ENCODE measurements at places on chromosomes 1 and 21.

GRCh38 chr21:34590520-34590919 is 24.4 kb downstream of the RCAN1 start:
- no peak for DNase-seq

DNA sequence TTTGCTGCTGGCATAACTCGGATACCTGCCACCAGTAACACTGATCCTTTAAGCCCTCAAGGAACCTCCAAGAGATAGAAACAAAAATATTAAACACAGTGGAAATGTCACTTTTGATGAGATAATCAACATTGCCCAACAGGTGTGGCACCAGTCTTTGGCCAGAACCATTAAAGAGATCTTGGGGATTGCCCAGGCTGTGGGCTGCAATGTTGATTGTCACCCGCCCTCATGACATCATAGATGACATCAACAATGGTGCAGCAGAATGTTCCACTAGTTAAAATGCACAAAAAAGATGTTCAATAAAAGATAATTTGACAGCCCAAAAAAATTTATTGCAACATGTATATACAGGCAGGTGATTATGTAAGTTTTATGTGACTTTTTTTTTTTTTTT is 20.2 kb upstream of the ZMYM1 start:
- no peak for DNase-seq

- no peak for DNase-seq
Observed at GRCh38 chr1:41512701-41513382, 28.4 kb upstream of the EDN2 start.

DNA sequence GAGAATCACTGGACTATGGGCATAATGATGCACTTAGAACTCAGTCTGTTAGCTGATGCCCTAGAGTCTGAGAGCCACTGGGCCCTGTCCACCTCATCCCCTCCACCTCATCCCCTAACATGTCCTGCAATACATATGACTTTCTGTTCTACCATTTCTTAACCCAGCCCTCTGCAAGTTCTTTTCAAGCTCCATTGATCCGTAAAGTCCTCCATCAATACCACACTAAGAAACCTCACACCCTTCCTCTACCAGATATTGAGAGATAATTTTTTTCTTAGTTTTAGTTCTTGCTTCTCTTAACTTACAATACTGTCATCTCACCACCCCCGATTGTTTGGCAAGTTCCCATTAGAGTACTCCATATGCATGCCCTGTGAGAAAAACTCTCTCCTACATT is 22.1 kb downstream of the FCRL4 start:
- DNase-seq = no peak

DNA sequence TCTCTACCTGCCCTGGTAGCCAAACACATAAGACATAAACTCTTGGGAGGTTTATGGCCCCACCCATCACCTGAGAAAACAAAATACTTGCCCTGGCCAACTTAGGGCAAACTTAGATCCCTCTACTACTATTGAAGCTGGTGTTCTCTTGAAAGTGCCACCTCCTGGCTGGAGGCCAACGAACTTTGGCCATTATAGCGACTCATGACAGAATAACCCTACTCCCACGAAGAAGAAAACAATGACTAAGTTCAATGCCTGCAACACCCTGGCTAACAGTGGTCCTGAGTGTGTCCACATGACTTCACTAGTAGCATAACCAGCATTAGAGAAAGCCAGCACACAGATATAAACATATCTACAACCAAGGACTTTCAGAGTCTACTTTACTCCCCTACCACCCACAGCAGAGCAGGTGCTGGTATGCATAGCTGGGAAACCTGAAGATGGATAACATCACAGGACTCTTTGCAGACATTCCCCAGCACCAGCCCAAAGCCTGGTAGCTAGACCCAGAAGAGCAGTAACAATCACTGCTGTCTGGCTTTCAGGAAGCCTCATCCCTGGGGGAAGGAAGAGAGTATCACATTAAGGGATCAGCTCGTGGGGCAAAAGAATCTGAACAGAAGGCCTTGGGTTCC is 81.0 kb downstream of the SLC30A10 start:
- DNase-seq = no peak

DNA sequence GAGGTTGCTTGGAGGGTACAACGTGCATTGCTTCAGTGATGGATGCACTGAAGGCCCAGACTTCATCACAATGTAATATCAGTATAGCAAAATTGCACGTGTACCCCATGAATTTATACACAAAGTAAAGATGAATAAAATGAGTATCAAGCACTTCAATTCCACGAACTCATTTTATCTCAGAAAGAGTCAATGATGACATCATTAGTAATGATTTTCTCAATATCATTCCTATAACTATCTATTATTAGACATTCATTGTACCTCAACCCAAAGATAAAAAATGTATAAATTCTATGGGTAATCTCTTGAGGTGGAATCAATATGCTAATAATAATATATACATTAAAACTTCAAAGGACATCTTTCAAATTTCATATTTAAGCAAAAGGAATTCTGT is 208.4 kb downstream of the COL11A1 start:
- no peak for DNase-seq

DNA sequence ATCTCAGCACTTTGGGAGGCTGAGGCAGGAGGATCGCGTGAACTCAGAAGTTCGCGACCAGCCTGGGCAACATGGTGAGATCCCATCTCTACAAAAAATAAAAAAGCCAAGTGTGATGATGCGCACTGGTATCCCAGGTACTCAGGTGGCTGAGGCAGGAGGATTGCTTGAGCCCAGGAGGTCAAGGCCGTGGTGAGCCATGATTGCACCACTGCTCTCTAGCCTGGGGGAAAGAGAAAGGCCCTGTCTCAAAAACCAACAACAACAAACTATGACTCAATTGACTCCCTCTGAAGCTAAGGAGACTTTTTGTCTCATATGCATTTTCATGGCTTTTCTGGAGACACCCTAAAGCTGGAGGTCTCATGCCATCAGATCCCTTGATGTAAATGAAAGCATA is 118.8 kb downstream of the CCDC185 start:
- no peak for DNase-seq

DNA sequence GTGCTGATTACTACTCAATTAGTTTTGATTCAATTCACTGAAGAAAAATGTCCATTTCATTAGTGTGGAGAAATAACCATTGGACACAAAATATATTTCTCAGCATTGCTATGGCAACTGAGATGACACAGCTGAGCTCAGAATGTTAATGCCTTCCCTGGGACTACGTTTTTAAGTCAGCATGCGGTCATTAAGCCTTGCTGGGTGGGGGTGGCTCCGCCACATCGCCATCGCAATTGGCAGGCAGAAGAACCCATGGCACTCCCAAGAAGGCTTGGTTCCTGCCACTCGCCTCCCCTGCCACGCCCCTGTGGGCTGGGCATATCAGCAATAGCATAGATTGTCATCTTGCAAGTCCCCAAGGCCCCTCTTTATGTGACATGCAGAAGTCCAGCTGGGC is 256.7 kb upstream of the CAMK1G start:
- DNase-seq = no peak

GRCh38 chr1:20358761-20359263 is 68.1 kb downstream of the VWA5B1 start:
- no peak for DNase-seq

DNA sequence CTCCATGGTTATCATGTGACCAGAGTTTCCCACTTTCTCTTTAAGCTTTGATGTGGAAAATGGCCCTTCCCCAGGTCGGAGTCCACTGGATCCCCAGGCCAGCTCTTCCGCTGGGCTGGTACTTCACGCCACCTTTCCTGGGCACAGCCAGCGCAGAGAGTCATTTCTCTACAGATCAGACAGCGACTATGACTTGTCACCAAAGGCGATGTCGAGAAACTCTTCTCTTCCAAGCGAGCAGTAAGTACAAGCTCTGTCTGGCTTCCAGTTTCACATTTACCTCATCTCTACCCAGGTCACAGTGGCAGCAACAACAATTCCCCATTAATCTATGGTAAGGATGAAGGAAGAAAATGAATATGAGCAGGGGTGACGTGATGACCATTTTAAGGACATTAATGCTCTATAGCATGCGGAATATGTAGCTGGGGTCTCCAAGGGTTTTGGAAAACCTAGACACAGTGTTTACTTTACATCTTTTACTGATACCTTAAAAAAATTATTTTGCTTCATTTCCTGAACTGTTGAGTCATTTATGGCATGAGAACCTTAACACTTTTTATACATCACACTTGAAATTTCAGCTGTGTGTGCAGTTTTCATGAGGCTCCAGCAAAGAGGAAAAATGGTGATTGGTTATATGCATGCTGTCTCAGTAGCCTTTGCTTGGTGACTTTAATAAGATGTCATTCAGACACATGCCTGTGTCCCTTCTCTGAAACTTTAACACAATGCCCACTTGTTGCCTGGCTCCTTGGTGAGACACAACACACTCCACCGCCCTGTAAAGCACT is 286.3 kb upstream of the SGIP1 start:
- DNase-seq = no peak

GRCh38 chr1:175364424-175365076 is 172.0 kb upstream of the KIAA0040 start:
- DNase-seq = no peak

DNA sequence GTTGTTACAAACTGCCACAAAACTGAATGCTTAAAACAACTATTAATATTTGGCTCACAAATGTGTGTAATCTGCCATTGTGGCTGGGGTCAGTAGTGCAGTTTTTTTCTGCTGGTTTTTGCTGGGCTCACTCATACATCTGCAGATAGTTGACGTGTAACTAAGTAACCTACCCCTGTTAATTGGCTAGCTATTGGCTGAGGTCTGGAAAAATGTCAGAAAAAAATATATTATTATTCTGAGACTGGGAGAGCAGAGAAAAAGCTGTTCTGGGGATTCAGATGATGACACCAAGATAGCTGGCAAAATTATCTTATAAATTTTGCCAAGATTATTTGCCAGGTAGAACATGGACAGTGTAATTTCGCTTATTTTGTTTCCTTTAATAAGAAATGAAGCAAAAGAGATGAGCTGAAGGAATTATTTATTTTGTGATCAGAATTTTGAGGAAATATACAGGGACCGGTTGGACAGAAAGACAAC is 616.1 kb upstream of the ADAMTS5 start:
- no peak for DNase-seq

- no peak for DNase-seq
Observed at GRCh38 chr1:226201029-226201593, 14.6 kb upstream of the ACBD3 start.

GRCh38 chr21:41901099-41901498 is 22.0 kb upstream of the PRDM15 start:
- no peak for DNase-seq

DNA sequence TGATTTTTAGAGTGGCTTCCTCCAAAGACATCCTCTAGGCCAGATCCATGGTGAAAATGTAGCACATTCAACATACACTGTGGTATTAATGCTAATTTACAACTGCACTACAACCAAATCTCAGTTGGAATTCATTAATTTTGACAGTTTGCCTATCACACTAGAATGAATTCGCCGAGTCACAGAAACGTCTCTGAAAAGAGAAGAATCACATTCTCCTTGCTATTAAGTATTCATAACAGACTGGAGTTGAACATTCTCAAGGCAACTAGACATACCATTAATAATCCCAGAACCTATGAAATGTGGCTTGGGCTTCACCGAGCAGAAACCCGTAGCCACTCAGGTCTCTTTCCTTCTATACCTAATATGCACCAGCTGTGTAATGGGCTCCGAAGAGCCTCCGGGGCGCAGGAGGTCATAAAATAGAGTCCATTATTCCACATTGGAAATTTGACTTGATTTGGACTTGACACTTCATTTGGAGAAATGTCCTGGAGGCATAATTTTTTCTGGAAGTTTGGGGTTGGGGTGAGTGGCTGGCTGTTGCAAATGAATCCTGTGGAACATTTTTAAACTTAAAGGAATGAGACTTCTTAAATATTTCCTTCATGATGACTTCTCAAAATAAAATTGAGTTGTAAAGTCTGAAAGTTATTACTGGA is 117.1 kb downstream of the DSCAM start:
- DNase-seq = no peak

GRCh38 chr1:108209456-108210108 is 9.4 kb upstream of the SLC25A24 start:
- DNase-seq = no peak

- no peak for DNase-seq
Observed at GRCh38 chr1:174408146-174408545, 39.6 kb upstream of the GPR52 start.

- DNase-seq = peak; percentile 97
Observed at GRCh38 chr1:155176544-155177071, 3.0 kb downstream of the TRIM46 start.

GRCh38 chr1:117070124-117070523 is 10.0 kb downstream of the TTF2 start:
- DNase-seq = no peak

- DNase-seq = no peak
Observed at GRCh38 chr1:112263453-112263852, 132.6 kb upstream of the CTTNBP2NL start.

GRCh38 chr1:121522061-121522759 is 337.4 kb downstream of the SRGAP2C start:
- no peak for DNase-seq

DNA sequence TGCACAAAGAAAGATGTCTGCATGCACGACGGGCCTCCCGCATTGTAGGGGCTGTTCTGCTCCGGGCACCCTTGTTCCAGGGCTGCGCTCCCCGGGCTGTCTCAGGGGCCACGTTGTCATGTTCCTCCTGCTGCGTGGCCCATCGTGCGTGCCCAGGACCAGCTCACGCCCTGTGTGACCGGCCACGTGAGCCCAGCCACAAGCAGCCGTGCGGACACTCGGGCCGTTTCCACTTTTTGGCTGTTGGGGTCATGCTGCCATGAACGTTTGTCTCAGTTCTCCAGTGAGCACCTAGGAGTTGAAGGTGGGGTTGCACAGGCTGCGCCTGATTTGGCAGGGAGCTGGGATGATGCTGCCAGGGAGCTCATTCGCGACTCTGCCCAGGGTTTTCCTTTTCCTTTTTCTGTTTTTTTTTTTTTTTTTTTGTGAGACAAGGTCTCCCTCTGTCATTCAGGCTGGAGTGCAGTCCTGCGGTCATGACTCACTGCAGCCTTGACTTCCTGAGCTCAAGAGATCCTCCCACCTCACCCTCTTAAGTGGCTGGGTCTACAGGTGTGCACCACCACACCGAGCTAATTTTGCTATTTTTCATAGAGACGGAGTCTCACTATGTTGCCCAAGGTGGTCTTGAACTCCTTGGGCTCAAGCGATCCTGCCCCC is 17.4 kb downstream of the PDXK start:
- DNase-seq = no peak

DNA sequence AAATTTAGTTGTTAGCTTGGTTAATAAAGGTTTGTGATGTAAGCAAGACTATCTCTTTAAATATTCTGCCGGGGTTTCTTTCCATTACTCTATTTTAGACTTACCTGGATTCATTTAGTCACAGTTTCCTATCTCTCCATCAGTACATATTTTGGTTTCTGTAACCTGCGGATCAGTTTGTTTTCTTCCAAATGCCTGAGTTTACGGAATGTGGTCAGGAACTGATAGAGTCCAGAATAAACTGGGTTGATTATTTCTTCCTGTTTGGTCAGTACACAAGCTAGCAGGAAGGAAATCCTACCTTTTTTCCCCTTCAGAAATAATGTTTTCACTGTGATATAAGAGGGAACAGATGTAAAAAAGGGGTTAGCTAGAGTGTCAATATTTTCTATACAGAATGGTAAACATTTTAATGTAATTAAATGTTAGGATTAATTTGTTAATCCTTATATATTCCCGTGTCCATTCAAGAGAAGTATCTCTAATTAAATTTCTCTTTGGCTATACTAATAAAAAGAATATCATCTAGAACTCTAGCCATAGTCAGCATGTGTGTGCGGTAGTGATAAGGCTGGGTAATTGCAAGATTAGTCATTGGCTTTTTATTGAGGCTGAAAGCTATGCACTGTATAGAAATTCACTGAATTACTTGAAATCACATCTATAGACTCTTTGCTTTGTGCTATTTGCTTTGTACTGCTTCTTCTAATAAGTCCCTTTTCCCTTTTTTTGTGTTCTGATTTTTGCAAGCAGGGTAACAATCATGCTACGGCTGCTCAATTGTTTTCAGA is 144.7 kb upstream of the ADGRL4 start:
- DNase-seq = no peak
